Neural progenitor cell (in vitro differentiated cells): ENCODE measurements at places on chromosomes 3 and 15. TPM values are rescaled to one million over a fixed set of nuclear protein-coding genes. Genes with fewer than 3 reads are reported as not detected.
A peak's percentile ranks its signal among the peaks of the same experiment; 100 is the strongest.

- no peaks in the 10 kb centered on the region for H3K27me3 ChIP-seq
- no peaks in the 10 kb centered on the region for H3K4me1 ChIP-seq
- H3K36me3 ChIP-seq, result no peaks in the 10 kb centered on the region
- H3K4me3 ChIP-seq, result no peak overlapping the region
These were observed 119.1 kb downstream of the B3GALNT1 start for GRCh38 chr3:160986069-160986468.

DNA sequence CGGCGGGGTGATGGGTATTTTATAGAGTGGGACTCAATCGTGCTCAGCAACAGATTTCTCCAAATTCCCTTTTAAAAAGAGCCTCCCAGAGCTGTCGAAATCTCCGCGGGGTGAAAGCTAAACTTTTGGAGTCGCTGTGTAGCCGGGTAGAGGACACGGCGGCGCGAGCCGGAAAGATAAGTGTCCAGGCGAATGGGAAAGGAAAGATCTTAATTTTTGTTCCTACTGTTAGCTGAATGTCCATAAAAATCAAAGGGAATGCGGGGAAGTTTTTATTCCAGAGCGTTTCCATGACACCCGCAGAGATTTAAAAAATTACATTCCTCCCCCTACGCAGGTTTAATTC is 9.1 kb downstream of the EOMES start:
- peaks cover 100% of the 10 kb centered on the region for H3K27me3 ChIP-seq
- H3K4me1 ChIP-seq, result peaks cover 21% of the 10 kb centered on the region
- peak overlapping the region; percentile 39 for H3K4me3 ChIP-seq
- no peaks in the 10 kb centered on the region for H3K36me3 ChIP-seq
- H3K27ac ChIP-seq, result no peak overlapping the region

- peaks cover 4% of the 10 kb centered on the region for H3K27me3 ChIP-seq
- H3K4me3 ChIP-seq, result no peak overlapping the region
- H3K36me3 ChIP-seq, result no peaks in the 10 kb centered on the region
These were observed 47.2 kb downstream of the MEIS2 start for GRCh38 chr15:37053166-37053565.

DNA sequence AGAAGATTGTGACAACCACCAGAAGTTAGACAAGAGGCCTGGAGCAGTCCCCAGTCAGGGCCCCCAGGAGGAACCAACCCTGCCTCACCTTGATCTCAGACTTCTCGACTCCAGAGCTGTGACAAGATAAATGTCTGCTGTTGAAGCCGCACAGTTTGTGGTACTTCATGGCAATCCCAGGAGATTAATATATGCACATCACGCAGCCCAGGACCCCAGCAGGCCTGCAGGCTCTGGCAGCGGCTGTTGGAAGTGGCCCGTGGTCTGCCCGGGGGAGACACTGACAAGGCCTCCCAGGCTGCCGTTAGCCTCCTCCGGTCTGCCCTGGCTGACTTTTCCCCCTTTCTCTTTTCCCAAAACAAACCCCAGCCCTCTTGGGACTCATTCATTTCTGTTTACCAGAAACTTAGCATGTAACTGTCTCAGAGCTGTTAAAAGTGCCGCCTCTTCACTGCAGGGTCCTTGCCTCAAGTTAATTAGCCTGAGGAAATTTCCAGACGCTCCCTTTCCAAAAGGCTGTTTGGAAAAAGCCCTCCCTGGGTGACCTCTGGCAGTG is 183.5 kb upstream of the LYSMD4 start:
- H3K27me3 ChIP-seq, result peaks cover 13% of the 10 kb centered on the region
- H3K4me3 ChIP-seq, result no peak overlapping the region
- DNase-seq, result no peak
- H3K4me1 ChIP-seq, result peaks cover 4% of the 10 kb centered on the region

GRCh38 chr3:8255725-8256124 is 245.9 kb upstream of the LMCD1 start:
- H3K27ac ChIP-seq, result no peak overlapping the region
- DNase-seq, result no peak
- H3K4me1 ChIP-seq, result peaks cover 8% of the 10 kb centered on the region
- no peaks in the 10 kb centered on the region for H3K27me3 ChIP-seq

DNA sequence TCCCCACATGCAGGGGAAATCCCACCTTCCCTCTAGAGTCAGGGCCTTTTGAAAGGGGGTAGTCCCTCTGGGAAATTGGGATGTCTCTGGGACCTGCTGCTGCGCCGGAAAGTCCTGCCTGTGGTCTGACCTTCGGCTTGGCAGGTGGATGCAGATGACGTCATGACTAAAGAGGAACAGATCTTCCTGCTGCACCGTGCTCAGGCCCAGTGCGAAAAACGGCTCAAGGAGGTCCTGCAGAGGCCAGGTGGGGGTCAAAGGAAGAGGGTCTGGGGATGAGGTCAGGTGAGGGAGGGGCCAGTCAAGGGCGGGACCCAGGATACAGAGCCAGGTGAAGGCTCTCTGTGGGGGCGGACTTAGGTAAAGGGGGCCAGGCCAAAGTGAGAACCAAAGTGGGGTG is 16.2 kb downstream of the PTH1R start:
- no peak overlapping the region for H3K4me3 ChIP-seq
- peaks cover 4% of the 10 kb centered on the region for H3K4me1 ChIP-seq
- no peaks in the 10 kb centered on the region for H3K36me3 ChIP-seq
- no peak for DNase-seq

The SERPINI2 gene
- not detected in 2 replicates for total RNA-seq
